ENCODE measurements at places on chromosomes 5 and 9.
A peak's percentile ranks its signal among the peaks of the same experiment; 100 is the strongest.

DNA sequence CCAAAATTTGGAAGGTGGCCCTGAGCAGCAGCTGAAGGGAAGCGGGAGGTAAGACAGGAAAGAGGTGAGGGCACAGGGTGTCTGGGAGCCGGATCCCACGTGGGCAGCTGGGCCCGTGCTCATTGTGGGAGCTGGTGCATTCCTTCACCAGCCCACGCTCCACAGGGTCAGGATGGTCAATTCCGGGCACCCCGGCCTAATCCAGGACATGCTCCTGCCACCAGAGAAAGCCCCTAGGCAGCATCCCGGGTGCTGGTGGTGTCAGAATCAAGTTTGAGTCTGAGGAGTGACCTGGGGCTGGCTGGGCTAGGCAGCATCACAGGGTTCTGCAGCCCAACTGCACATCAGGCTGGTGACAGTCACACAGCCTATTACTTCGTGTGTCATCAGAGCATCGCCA, 7.1 kb upstream of the PDCD6 start:
- DNase-seq = no peak

GRCh38 chr5:4348919-4349318, 753.3 kb downstream of the IRX1 start:
- no peak for DNase-seq

DNA sequence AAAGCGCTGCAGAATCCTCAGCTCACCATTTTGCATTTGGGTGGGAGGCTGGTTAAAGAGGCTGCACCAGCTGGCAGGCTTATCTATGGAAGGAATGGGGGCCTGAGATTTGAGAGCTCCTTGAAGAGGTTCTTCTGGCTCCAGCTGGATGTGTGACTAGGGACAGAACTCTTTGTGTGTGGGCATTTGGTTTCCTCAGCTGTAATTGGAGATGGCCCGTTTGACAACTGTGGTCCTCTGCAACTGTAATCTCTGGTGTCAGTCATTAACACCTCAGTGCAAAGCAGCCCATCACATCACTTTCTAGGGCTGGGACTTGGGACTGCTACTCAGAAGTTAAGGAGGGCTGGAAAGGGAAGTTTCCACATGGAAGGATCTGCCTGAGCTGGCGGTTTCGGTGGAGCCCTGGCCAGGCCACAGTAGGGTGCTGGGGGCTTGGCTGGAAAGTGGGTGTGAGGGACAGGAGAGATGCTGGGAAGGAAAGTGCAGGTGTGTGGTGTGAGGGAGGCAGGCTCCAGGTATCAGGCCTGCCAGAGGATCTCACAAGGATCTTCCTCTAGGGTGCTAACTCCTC, 193.8 kb downstream of the GADD45G start:
- no peak for DNase-seq

DNA sequence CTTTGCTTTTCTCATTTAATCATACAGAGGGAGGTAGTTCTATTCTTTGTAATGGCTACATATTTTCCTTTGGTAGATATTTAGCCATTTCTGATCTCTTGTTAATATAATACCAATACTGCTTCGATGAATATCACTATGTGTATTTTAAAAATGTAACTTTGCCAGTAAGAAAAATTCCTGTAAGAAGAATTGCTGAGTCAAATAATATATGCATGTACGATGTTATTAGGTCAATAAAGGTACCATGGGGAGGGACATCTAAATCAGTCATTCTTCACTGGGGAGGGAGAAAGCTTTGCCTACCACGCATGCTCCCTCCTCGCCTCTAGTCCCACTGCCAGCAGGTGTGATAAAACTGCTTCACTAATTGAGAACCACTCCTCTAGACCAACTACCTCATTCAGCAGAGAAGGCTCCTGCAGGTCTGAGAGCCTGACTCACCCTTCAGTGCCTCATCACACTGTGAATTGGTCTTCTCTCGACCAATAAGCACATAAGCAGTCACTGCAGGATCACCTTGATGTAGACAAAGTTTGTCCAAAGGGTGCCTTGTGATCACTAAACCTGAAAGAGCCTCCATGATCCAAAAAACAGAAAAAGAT, 56.1 kb upstream of the TBCA start:
- DNase-seq = no peak

- DNase-seq = no peak
Measured at GRCh38 chr5:79284846-79285245, 48.9 kb downstream of the JMY start.

GRCh38 chr9:86096386-86096785, 3.0 kb downstream of the GOLM1 start:
- DNase-seq = no peak

GRCh38 chr5:82408033-82408432, 129.9 kb upstream of the RPS23 start:
- no peak for DNase-seq

- no peak for DNase-seq
Measured at GRCh38 chr5:144944936-144945335, 774.3 kb downstream of the KCTD16 start.

DNA sequence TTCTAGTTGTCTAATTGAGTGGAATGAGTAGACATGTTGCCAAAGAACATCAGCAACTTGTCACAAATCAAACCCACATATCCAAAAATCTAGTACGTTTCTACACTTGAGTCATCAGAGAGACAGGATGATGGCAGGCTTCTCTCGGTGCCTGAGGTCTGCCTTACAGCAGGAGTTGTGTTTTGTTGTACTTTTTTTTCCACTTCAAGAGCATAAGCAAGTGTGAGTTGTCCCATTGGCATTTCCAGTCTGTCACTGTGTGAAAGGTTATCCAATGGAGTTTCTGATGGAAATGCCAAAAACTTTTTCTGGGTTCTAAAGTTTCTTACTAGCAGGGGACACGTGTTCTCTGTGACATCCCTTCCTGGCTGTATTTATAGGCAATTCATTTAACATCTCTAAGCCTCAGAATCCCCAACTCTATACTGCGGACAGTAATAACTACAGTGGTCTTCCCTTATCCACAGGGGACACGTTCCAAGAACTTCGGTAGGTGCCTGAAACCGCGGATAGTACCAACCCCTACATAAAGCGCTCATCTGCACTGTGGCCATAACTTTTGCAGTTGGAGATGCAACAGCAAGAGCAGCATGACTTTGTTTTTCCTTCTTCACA, 246.5 kb downstream of the SYK start:
- no peak for DNase-seq

- DNase-seq = peak; percentile 82
Measured at GRCh38 chr9:25964239-25964638, 286.0 kb upstream of the TUSC1 start.

GRCh38 chr9:131848570-131849160, 108.8 kb upstream of the RAPGEF1 start:
- DNase-seq = no peak
